Activated CD4-positive, alpha-beta T cell treated with anti-CD3 and anti-CD28 coated beads, Interleukin-2, amount 10 ng/mL, durations not matched to agents 24 days and 14 days (primary cell): ENCODE measurements at places on chromosomes 6 and 20. TPM values are rescaled to one million over a fixed set of nuclear protein-coding genes. Genes with fewer than 3 reads are reported as not detected.

DNA sequence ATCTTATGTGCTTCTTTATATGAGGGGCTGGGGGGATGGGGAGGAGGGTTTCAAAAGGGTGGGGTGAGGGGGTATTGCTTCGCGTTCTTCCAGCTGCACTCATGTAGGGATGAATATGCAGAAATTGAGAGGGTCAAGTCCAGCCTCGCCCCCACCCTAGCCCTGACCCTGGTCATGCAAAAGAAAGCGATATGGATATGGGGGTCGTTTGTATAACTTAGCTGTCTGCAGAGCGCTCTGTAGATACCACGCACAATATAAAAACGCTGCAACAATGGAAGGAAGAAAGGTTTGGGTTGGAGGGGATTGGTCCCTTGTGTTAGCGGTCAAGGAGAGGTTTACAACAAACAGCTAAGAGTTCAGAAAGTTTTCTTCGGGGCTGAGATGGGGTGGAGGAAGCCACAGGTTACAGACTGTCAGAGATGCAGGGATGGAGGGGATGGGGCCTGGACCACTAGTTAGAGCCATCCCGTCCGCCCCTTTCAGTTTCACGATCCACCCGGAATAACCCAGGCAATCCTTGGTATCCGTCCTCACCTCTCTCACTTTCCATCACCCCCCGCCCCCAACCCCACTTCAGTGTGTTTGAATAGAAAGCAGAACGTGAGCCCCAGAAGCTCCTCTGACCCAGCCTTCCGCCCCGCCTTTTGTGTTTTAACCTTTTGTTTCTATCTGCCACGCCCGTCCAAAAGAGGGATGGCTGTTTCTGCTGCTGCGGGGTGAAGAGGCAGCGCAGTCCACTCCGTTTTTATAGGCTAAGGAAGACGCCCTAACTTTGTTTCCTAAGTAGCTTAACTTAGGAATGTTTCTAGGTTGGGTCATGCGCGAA lies 73.5 kb downstream of the SOX4 start:
- peak overlapping the region; percentile 50 for H3K4me3 ChIP-seq
- H3K27me3 ChIP-seq = peaks cover 66% of the 10 kb centered on the region
- no peak for DNase-seq
- peaks cover 1% of the 10 kb centered on the region for H3K36me3 ChIP-seq
- H3K4me1 ChIP-seq = peaks cover 24% of the 10 kb centered on the region

DNA sequence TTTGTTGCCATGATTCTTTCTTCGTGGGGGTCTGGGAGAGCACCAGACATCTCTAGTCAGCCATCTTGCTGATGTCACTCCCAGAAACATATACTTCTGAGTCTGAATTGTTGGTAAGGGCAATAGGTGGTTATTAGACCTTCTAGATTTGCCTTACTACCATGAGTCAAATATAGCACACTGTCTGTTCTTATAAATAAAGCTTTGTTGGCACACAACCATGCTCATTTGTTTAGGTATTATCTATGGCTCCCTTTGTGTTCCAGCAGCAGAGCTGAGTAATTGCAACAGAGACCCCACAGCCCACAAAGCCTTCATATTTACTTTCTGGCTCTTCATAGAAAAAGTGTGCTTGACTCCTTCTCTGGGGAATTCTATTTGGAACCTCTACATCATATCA lies 62.9 kb downstream of the CDH26 start:
- no peak overlapping the region for H3K27ac ChIP-seq
- no peaks in the 10 kb centered on the region for H3K4me1 ChIP-seq
- no peaks in the 10 kb centered on the region for H3K36me3 ChIP-seq

- no peak overlapping the region for H3K4me3 ChIP-seq
- no peaks in the 10 kb centered on the region for H3K27me3 ChIP-seq
- no peaks in the 10 kb centered on the region for H3K4me1 ChIP-seq
- DNase-seq = no peak
- H3K27ac ChIP-seq = no peak overlapping the region
- no peaks in the 10 kb centered on the region for H3K36me3 ChIP-seq
These were observed 73.5 kb downstream of the TNFRSF21 start for GRCh38 chr6:47235964-47236760.

- no peak for DNase-seq
- no peaks in the 10 kb centered on the region for H3K27me3 ChIP-seq
These were observed 694.3 kb upstream of the FLRT3 start for GRCh38 chr20:15031546-15032351.

GRCh38 chr20:51440589-51440988 lies 101.9 kb downstream of the NFATC2 start:
- no peaks in the 10 kb centered on the region for H3K27me3 ChIP-seq
- H3K4me3 ChIP-seq = no peak overlapping the region
- H3K4me1 ChIP-seq = peaks cover 27% of the 10 kb centered on the region
- peaks cover 70% of the 10 kb centered on the region for H3K36me3 ChIP-seq

GRCh38 chr6:108123946-108124345 lies 41.9 kb upstream of the NR2E1 start:
- H3K36me3 ChIP-seq = peaks cover 3% of the 10 kb centered on the region
- DNase-seq = no peak
- no peak overlapping the region for H3K4me3 ChIP-seq
- peaks cover 8% of the 10 kb centered on the region for H3K4me1 ChIP-seq

GRCh38 chr6:40287296-40287850 lies 299.8 kb downstream of the LRFN2 start:
- no peaks in the 10 kb centered on the region for H3K36me3 ChIP-seq
- H3K27me3 ChIP-seq = peaks cover 36% of the 10 kb centered on the region
- no peak overlapping the region for H3K27ac ChIP-seq
- H3K4me1 ChIP-seq = no peaks in the 10 kb centered on the region
- no peak overlapping the region for H3K4me3 ChIP-seq

- DNase-seq = no peak
- H3K4me1 ChIP-seq = peaks cover 8% of the 10 kb centered on the region
- no peak overlapping the region for H3K27ac ChIP-seq
- H3K4me3 ChIP-seq = no peak overlapping the region
These were observed 84.1 kb downstream of the SLC23A2 start for GRCh38 chr20:4916971-4917881.

DNA sequence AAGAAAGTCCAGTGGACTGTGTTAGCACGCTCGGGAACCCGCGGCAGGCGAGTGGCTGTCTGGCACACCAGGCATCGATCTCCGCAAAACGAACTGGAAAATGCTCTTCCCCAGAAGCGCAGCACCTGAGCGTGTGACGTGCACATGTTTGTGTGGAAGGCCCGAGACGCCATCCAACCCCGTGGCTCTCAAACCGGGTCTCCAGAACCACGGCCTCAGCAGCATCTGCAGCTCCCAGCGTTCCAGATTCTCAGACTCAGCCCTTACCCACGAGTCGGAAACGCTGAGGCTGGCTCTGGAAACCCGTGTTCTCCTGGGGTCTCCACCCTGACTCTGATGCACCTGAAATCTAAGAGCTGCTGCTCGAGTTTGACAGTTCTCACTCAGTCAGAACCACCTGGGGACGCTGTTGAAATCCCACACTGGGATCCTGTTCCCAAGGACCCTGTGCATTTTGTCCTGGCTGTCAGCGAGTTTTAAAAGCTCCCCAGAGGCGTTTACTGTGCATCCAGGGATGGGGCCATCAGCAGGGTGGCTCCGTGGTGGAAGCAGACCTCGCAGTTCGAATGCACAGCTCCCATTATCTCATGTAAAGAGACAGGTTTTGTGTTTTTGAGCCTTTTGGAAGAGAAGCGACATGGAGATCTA lies 69.0 kb downstream of the DLL1 start:
- H3K36me3 ChIP-seq = no peaks in the 10 kb centered on the region
- H3K4me1 ChIP-seq = no peaks in the 10 kb centered on the region
- no peak for DNase-seq

DNA sequence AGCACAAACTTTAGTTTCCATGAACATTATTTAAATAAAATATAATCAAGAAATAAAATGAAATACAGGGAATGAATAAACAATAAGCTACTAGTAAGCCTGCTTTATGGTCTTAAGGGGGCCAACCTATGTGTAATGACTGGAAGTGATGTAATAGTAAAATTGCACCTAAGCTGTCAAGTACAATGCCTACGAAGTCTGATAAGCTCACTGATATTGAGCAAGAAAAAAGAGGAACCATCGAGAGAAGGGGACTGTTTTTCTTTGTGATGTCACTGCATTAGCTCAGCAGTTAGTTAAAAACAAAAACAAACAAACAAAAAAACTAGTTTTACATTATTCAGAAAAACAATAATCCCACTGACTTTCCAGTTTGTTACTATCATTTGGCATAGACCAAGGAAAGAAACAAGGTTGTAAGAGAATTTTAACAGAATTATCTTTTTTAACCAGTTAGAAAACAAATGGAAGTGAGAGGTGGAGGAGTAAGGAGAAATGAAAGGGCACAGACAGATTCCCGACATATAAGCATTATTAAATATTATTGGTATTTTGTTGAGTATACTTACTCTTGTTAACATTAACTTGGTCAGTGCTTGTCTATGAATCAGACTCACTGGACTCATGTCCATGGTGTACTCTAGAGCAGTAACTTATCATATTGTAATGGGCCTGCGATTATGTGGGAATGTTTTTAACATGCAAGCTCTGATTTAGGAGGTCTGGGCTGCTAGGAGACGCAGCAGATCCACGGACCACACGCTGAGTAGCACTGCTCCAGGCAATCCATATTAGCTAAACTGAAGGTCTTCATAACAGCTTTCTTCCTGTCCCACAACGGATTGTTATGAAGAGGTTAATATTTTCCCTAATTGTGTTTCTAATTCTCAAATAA lies 99.6 kb upstream of the HMGCLL1 start:
- no peaks in the 10 kb centered on the region for H3K4me1 ChIP-seq
- H3K36me3 ChIP-seq = no peaks in the 10 kb centered on the region
- H3K4me3 ChIP-seq = no peak overlapping the region
- DNase-seq = no peak
- no peaks in the 10 kb centered on the region for H3K27me3 ChIP-seq

- H3K27ac ChIP-seq = no peak overlapping the region
- H3K4me1 ChIP-seq = no peaks in the 10 kb centered on the region
- no peak for DNase-seq
- no peak overlapping the region for H3K4me3 ChIP-seq
These were observed 171.9 kb upstream of the JARID2 start for GRCh38 chr6:15073883-15074465.

DNA sequence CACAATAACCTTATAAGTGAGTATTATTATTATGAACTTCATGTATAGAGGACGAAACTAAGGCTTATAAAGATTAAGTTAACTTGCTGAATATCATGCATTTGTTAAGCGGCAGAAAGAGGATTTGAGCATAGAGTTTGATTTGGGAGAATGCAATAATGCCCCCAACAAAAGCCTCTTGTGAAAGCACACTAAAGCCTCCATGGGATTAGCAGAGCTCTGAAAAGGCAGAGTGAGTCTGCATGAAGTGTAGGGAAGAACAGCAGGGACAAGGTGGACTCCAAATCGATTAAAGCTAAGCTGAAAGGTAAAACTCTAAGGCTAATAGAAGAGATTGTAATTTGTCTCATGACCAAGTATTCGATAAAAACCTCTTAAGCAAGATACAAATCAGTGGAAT lies 100.3 kb downstream of the SH3BGRL2 start:
- no peak overlapping the region for H3K27ac ChIP-seq
- H3K36me3 ChIP-seq = no peaks in the 10 kb centered on the region
- H3K4me3 ChIP-seq = no peak overlapping the region
- H3K27me3 ChIP-seq = peaks cover 11% of the 10 kb centered on the region

DNA sequence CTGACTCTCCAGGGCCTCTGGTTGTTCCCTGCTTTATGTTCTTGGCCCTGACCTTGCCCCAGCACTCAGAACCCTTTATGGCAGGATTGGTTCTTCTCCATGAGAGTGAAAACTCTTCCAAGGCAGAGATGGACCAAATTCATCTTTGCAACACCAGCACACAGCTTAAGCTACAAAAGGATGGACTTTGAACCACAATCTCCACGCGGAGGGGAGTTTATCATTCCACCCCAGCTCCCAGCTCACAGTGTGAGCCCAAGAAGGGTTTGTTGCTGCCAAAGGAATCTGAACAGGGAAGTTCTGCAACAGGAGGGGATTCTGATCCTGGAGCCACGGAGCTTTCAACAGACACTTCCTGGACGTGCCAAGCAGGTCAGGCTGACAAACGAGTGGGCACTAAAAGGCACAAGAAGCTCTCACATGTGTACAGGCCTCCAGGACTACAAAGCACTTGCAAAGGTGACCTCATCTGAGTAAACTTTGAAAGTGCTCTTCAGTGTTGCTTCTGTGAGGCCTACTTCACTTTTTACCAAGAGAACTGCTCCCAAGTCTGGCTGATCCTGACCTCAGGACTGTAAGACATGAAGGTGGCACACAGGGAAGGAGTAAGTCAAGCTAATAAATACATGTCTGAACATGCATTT lies 8.9 kb downstream of the FITM2 start:
- no peaks in the 10 kb centered on the region for H3K27me3 ChIP-seq
- peak overlapping the region; percentile 32 for H3K27ac ChIP-seq

DNA sequence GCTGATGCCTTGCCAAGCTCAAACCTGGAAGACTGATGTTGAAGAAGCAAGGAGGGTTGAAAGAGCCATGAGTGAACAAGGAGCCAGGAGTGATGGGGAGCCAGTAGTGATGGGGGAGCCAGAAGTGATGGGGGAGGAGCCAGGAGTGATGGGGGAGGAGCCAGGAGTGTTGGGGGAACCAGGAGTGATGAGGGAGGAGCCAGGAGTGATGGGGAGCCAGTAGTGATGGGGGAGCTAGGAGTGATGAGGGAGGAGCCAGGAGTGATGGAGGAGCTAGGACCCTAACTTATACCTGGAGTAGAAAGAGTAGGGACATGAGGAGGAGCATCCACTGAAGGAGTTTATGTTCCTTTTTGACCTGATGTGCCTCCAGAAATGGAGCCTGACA lies 14.6 kb upstream of the CD93 start:
- H3K27ac ChIP-seq = no peak overlapping the region
- no peaks in the 10 kb centered on the region for H3K36me3 ChIP-seq
- H3K4me3 ChIP-seq = no peak overlapping the region
- H3K4me1 ChIP-seq = no peaks in the 10 kb centered on the region

DNA sequence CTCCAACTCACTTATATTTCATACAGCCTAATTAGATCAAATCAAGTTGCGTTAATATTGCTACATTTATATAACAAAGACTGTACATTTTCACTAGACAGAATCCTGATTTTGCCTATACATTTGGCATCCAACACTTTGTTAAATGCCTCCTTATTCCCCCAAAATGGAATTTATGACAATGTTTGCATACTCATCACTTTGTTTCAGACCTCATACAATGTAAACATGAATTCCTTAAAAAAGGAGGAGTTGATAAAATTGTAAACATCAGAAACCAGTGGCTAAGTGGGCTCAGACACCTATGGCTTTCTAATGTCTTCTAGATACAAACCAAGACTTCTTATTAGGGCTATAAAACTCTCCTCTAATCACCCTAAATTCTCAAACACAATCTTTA lies 87.3 kb downstream of the CHD6 start:
- H3K27ac ChIP-seq = no peak overlapping the region
- peaks cover 13% of the 10 kb centered on the region for H3K36me3 ChIP-seq
- H3K4me1 ChIP-seq = peaks cover 2% of the 10 kb centered on the region
- no peak overlapping the region for H3K4me3 ChIP-seq
- H3K27me3 ChIP-seq = no peaks in the 10 kb centered on the region

DHX35 gene
- total RNA-seq = 15.9 and 18.3 TPM in 2 replicates

CYP21A2 gene
- total RNA-seq = 0.35 TPM in 1 of 2 replicates, not detected in the other

NNAT gene
- 0.16 TPM in 1 of 2 replicates, not detected in the other for total RNA-seq

OPRL1 gene
- total RNA-seq = 0.23 and 0.28 TPM in 2 replicates

CRISP2 gene
- total RNA-seq = not detected in 2 replicates

SIRPB2 gene
- not detected in 2 replicates for total RNA-seq

DPM1 gene
- 61.2 and 68.3 TPM in 2 replicates for total RNA-seq

RNF217 gene
- 0.72 and 1.2 TPM in 2 replicates for total RNA-seq
